ENCODE measurements at places on chromosomes 2 and 18. TPM values are rescaled to one million over a fixed set of nuclear protein-coding genes. Genes with fewer than 3 reads are reported as not detected.

- no peak for DNase-seq
Observed at GRCh38 chr2:69939722-69940121, 21.7 kb downstream of the ASPRV1 start.

DNA sequence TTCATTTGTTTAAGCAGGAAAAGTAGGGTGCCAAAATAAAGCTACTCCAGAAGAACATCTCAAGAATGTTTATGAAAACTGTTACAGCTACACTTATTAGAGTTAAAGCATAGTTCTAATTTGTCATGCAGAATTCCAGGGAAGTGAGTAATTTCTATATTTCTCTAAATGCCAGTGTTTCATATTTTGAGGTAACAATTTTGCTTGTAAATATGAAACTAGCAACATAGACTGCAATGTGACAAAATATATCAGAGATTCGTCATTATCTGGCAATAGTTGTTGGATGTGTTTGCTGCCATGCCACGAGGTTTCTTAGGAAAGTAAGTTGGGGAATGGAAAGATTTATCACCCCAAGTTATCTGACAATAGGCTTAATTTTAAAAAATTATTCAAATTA is 424.1 kb upstream of the ZEB2 start:
- DNase-seq = no peak

DNA sequence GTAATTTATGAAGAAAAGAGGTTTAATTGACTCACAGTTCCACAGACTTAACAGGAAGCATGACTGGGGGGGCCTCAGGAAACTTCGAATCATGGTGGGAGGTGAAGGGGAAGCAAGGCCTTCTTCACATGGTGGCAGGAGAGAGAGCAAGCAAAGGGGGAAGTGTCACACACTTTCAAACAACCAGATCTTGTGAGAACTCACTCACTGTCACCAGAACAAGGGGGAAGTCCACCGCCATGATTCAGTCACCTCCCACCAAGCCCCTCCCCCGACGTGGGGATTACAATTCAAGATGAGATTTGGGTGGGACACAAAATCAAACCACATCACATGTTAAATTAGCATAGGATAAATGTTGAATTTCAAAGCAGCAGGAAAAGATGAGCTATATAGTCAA is 56.2 kb downstream of the STRADB start:
- DNase-seq = no peak

- no peak for DNase-seq
Observed at GRCh38 chr18:13450289-13451212, 232.0 kb downstream of the LDLRAD4 start.

Gene XDH
- not detected for total RNA-seq

Gene TPO
- not detected for total RNA-seq

- no peak for DNase-seq
Observed at GRCh38 chr2:208792766-208793165, 386.2 kb downstream of the PTH2R start.

Gene CFC1
- total RNA-seq = not detected

DNA sequence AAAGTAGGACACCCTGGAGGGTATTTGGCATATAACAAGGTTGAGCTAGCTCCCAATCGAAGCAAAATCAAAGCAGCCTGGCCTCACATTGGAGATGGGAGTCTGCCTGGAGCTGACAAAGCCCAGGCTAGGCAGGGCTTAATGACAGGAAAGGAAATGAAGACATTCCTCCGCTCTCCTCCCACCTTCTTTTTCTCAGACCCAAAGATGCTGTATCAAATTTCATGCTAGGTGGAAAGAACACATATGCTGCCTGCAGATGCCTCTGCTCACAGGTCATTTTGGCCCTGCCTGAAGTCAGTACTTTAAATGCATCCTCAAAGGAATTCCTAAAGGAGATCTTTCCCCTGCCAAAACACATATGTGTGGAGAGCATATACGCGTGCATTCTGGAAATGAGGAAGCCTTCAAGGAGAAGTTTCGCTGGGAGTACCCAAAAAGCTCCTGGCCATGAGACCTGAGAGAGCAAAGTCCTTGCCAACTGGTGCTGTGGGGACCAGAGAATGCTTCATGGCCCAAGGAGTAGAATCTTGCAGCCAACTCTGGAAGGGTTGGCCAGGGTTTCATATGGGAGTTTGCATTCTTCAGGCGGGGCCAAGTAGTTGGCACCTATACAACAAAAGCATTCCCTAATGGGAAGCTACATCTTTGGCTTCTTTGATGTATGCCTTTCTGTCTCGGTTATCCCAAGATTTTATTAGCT is 88.0 kb downstream of the AQP4 start:
- no peak for DNase-seq

DNA sequence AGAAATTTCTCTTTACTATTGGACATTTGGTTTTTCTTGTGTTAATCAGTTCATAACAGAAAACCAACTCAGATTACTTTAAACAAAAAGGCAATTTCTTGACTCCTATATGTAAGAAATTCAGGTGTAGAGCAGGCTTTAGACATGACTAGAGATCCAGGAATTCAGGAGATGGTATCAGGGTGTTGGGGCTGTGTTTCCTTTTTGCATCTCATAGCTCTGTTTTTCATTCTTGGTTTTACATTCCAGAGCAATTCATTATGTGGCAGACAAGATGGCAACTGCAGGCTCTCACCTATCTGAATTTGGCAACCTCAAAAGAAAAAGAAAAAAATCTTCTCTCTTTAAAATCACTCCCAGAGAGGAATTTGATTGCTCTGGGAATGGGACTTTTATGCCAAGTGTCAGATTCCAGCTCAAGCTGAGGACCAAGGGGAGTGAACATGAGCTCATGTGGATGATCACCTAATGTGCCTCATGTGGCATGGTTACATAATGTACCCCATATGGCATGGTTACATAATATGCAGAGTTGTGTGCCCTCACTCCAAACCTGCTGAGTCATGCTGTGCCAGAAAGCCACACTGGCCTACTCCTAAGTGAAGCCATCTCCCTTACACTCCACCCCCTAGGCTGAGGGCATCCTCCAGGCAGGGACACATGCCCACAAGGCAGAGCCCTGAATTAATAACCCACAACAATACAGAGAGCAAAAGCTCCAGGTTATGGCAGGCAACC is 282.7 kb downstream of the MBD2 start:
- DNase-seq = no peak

DNA sequence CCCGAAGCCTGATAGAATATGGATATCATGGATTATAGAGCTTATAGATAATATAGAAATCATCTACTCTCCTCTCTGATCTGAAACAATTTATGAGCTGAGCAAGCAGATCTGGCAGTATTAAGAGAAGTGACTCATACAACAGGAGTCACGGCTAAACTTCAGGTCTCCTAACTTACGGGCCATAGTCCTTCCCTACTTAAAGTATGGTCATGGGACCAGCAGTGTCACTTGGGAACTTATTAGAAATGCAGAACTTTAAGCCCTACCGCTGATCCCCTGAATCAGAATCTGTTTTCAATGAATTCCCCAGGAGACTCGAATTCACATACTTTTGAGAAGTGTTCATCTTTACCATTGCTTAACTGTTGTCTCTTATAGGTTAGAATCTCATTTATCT is 195.7 kb upstream of the FANCL start:
- DNase-seq = no peak

DNA sequence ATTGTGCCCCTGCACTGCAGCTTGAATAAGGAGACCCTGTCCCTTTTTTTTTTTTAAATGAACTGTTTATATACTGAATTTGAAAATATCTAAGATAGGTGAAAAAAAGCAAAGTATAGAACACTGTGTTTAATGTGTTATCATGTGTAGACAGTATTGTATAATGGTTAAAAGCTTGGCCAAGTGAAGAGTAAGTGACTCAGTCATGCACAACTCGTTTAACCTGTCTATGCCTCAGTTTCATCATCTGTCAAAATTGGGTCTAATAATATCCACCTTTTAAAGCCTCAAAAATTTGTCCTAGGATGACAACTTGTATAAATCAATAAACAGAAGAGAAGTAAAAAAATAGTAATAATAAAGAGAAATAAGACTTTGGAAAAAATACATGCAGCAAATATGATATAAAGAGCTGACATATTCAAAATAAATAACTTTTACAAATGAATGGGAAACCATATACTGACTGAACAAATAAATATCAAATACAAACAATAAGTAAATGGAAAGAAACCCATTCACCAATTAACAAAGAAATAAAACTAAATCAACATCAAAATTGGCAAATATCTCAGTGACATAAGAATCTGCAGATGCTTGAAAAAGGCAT is 113.7 kb downstream of the C2orf74 start:
- no peak for DNase-seq

DNA sequence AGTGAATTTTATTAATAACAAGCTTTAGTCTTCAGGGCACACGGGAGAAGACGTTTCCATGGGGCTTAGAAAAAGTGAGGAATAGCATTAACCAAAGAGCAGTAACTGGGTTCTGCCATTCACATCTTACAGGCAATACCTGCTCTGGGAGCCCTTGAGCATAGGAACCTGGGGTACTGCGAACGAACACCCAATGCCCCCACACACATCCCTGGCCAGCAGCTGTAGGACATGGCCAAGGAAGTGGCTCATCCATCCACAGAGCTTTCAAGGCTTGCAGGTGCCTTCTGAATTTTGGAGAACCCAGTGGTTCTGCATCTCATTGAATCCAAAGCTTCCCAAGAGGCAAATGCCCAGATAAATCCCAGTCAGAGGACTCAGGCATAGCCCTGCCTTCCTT is 152.2 kb downstream of the MYT1L start:
- no peak for DNase-seq

GRCh38 chr2:216206821-216207220 is 97.7 kb downstream of the XRCC5 start:
- no peak for DNase-seq

DNA sequence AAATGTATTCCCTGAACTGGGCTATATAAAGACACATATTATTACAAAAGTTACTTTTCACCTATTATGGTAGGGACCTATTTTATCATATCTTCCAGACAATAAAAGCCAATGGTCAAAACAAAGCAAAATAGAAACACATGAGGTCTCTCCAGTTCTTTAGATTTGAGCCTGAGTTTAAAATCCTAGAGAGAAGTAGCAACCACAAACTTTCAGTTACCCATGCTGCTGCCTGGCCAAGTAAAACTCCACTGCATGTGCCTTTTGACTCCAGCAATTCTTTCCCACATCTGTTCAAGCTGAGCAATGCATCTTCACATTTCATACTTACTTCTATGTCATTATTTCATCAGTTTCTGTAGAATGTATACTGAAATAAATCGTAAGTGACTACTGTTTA is 405.3 kb downstream of the STK39 start:
- DNase-seq = no peak

DNA sequence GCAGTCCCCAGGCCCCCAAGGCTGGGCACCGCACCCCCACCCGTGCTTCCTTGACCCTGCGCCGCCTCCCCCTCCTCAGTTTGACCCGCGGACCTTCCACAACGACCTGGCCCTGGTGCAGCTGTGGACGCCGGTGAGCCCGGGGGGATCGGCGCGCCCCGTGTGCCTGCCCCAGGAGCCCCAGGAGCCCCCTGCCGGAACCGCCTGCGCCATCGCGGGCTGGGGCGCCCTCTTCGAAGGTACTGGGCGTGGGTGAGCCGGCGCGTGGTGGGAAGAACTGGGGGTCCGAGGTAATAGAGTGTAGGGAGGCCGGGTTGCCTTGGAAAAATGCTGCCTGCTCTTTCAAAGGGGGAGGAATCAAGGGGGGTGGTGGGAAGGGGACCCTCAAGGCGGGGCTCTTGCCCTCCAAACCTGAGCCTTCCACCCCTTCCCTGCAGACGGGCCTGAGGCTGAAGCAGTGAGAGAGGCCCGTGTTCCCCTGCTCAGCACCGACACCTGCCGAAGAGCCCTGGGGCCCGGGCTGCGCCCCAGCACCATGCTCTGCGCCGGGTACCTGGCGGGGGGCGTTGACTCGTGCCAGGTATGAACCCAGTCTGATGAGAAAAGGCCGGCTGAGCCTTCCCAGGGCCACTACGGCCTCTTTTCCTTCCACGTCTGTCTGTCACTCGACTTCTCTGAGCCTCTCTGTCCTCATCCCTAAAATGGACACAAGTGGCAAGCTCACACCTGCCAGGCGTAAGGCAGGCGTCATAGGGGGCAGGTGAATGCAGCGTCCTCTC is 2.6 kb downstream of the PRSS56 start:
- peak; percentile 28 for DNase-seq

DNA sequence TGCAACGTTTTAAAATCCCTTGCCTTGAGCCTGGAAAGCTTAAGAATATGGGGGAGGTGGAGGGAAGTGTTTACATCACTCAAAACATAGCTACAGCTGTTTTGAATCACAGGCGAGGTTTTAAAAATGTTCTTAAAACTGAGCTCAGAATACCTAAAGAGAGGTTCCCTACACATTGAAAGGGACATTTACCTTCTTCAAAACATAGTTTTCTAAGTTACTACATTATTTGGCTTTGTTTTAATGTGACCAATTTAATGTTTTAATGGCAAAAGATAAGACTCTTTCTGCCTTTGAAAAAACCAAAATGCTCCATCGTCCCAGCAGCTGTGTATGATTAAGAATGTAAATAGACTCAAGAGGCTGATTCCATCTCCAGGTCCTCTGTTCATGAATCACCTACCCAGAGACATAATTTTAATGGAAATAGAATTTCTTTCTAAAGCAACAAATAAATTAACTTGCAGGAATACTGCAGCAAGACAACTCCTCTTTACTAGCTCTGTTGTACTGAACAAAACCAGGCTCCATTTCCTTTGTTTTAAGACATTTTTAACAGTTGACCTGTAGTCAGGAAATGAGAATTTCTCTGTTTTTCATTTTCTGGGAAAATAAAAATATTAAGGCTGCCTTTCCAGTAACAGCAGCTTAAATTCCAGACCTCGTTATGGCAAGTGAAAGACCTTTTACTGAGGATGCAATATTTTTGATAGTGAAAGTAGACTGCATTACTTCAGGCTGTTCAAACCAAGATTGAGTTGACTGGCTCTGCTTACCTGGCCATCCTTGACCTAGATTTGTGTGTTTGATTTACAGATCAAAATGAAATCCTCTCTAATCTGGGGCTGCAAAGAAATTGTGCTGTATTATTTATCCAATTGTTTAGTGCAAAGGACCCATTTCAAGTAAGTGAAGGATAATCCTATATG is 33.7 kb upstream of the WDR75 start:
- no peak for DNase-seq

DNA sequence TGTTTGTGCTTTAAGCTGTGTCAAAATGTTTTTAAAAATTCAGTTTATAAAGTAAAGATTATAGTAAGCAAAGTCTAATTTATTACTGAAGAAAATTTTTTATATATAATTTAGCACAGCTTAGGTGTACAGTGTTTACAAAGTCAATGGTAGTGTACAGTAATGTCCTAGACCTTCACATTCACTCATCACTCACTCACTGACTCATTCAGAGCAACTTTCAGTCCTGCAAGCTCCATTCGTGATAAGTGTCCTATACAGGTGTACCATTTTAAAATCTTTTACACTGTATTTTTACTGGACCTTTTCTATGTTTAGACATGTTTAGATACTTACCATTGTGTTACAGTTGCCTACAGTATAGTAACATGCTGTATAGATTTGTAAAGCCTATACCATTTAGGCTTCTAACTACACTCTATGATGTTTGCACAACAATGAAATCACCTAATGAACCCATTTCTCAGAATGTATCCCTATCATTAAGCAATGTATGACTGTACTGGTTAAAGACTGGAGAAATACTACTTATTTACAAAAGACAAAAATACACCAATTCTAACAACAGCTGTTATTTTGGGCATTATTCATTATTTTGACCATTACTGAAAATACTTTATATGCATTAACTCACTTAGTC is 95.1 kb downstream of the STRN start:
- no peak for DNase-seq

Gene ASXL2
- total RNA-seq = 27.8 TPM

Gene DUSP19
- total RNA-seq = 1.1 TPM

GRCh38 chr2:109244750-109245382 is 115.9 kb downstream of the SH3RF3 start:
- no peak for DNase-seq

- no peak for DNase-seq
Observed at GRCh38 chr2:101160454-101160853, 9.3 kb upstream of the TBC1D8 start.
